Left kidney (tissue), 8 donors: ENCODE measurements at places on chromosomes 7 and 10. TPM values are rescaled to one million over a fixed set of nuclear protein-coding genes. Genes with fewer than 3 reads are reported as not detected.

DNA sequence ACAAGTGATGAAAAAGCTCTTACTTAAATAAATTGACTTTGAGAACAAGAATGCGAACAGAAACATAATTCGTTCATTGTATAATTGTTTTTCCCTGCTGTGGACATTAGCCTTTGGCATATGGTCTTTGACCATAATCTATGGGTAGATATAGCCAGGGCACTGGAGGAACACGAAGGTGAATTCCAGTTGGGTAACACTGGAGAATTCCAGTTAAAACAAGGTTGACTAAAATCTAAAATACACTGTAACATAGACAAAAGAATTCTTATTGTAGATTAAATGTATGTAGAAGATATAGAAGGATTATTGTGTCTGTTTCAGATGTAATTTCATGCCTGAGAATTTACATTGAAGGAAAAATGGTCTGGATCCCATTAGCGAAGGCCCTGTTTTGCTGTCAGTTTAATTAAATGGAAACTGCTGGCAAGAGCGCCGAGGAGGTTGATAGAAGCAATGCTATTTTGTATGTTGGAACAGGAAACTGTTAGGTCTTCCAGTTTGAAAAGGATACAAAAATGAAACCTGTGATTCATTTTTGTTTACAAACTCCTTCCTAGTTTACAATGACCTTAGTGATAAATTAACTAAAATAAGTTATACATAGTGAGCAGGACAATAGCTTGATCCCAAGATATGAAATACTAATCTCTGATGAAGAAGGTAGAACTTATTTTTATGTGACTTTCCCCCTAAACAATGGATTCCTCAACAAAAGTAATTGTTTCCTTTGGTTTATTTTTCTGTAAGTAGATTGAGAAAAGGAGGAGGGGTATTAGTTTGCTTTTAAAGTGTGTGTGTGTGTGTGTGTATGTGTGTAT, 68.9 kb downstream of the ARID5B start:
- no peak for DNase-seq

TYW1B gene
- polyA plus RNA-seq, result 8.6 TPM

GRCh38 chr7:142784096-142784495, 13.3 kb downstream of the PRSS2 start:
- DNase-seq, result no peak

- no peak for DNase-seq
These were observed 161.9 kb downstream of the SGMS1 start for GRCh38 chr10:50461834-50462233.

ZNF212 gene
- 17.1 TPM for polyA plus RNA-seq

- peak; percentile 50 for DNase-seq
These were observed 125.8 kb downstream of the DOCK4 start for GRCh38 chr7:112080441-112080840.

GRCh38 chr10:44253769-44254462, 131.0 kb downstream of the CXCL12 start:
- DNase-seq, result peak; percentile 22

GRCh38 chr7:80775897-80776296, 137.5 kb downstream of the CD36 start:
- DNase-seq, result no peak

GRCh38 chr10:31352436-31353226, 33.6 kb downstream of the ZEB1 start:
- DNase-seq, result no peak

TRPV5 gene
- 1.5 TPM for polyA plus RNA-seq

- DNase-seq, result no peak
These were observed 21.0 kb upstream of the HILPDA start for GRCh38 chr7:128434413-128435326.

CPVL gene
- polyA plus RNA-seq, result 57.8 TPM

GRCh38 chr10:82759050-82759449, 884.1 kb downstream of the NRG3 start:
- no peak for DNase-seq

LIPF gene
- 0.47 TPM for polyA plus RNA-seq

LBX1 gene
- not detected for polyA plus RNA-seq

DNA sequence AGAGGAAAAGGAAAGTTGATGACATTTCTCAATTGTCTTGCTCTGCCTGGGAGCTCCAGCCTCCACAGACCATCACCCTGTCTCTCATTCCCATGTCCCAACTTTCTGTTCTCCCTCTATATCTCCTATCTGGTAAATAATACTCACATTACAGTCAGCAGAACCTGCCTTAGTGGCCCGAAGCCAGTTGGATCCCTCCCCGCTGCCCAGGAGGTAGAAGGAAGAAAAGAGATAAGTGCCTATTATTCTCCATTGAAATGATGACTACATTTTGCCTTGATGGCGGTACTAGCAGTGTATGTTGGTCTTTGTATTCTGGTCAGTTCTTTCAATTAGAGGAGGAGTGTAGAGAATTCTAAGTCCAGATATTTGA, 91.9 kb downstream of the CSTF2T start:
- DNase-seq, result no peak
